NCI-H2029 (cell line): ENCODE measurements at places on chromosomes 5 and 9.

GRCh38 chr9:33506626-33507370 lies 17.3 kb upstream of the ANKRD18B start:
- no peak for DNase-seq

DNA sequence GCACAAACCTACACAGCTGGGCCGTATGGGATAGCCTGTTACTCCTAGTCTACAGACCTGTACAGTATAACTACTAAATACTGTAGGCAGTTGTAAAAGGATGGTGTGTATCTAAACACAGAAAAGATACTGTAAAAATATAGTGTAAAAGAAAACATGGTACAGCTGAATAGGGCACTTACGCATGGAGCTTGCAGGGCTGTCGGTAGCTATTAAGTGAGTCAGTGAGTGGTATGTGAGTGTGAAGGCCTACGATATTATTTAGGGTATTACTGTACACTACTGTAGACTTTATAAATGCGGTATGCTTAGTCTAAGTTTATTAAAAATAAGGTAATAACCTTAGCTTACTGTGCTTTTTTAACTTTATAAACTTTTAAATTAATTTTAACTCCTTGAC lies 1.2 kb downstream of the ZCCHC9 start:
- no peak for DNase-seq

- DNase-seq, result no peak
Measured at GRCh38 chr9:129343424-129344375, 165.6 kb upstream of the IER5L start.

GRCh38 chr9:76245518-76245917 lies 148.7 kb downstream of the RFK start:
- DNase-seq, result no peak

- DNase-seq, result no peak
Measured at GRCh38 chr5:173981185-173981761, 7.7 kb upstream of the C5orf47 start.

GRCh38 chr9:134957165-134957944 lies 39.6 kb upstream of the FCN1 start:
- DNase-seq, result no peak

- no peak for DNase-seq
Measured at GRCh38 chr5:178198706-178199105, 5.6 kb upstream of the HNRNPAB start.

DNA sequence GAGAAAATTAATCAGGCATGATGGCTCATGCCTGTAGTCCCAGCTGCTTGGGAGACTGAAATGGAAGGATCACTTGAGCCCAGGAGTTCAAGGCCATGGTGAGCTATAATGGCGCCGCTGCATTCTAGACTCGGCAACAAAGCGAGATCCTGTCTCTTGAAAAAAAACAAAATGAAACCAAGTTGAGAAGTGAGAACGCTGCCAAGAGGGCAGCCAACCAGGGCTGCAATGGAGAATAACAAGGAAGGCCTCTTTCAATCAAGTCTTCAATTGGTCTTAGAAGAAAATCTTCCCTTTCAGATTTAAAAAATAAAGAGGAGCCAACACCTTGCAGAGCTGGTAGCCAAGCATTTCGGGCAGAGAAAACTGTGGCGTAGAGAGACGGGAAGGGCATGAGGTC lies 14.7 kb downstream of the KIAA1958 start:
- DNase-seq, result no peak

GRCh38 chr5:71887680-71888079 lies 168.6 kb downstream of the CARTPT start:
- peak; percentile 84 for DNase-seq

- no peak for DNase-seq
Measured at GRCh38 chr5:139155333-139155732, 42.8 kb downstream of the SIL1 start.

- DNase-seq, result no peak
Measured at GRCh38 chr9:36063804-36064447, 27.2 kb downstream of the RECK start.

- DNase-seq, result no peak
Measured at GRCh38 chr9:128310461-128310860, 11.8 kb downstream of the TRUB2 start.

DNA sequence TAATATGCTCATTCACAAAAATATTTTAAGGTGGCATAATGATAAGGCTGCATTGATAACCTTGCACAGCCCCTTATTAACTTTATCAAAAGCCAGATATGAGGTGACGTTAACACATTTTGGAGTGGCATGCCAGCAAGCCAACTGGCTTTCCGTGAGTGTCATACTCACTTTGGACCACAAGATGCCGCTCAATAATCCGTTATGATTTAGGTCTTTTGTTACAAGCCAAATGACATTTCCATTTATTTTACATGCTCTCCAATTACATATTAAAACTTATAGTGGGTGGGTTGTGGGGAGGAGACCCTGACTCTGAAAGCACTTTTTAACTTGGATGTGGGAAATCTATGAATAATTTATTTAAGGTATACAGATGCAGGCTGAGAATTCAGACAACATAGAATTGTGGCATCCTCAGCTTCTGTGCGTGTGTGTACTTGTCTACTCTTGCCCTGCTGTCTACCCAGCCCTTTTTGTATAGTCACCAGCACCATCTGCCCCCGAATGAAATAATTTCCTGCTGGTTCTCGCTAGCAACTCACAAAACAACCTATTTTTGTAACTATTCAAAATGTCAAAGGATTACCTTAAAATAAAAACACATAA lies 305.1 kb downstream of the PSAT1 start:
- DNase-seq, result peak; percentile 2

GRCh38 chr5:39542511-39543285 lies 117.9 kb upstream of the DAB2 start:
- no peak for DNase-seq

DNA sequence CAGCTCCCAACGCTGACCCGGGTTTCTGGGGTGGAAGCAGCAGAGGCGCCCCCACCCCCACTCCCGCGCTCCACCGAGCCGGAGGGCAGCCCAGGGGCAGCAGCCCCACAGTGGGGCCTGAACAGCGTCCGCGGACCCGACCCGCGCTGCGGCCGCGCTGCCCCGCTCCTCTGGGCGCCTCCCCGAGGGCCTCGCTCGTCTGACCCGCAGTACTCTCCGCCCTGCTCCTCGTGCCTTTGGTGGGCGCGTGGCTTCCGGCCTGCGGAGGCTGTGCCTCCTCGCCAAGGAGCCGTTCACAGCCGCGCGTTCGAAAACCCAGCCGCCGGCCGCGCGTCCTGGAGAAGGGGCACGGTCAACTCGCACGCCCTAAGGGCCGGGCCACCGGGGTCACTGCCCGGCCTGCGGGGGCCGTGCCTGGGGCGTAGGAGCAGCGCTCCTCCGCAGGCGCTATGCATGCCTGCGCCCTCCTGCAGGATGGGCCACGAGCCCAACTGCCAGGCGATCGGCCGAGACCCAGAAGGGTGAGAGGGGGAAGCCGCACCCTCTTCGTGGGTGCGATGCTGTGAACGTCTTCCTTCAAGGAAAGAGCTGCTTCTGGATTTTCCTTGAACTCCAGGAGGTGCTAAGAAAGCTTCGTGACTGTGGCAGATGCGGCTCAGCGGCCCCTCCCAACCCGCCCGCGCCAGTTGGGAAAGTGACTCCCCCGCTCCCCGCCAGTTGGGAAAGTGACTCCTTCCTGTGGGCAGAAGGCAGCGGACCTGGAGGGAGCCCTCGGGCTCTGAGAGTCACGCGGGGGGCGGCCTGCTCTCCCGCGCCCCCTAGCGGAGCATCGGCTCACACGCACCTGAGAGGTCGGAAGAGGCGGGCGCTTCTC lies 82.7 kb downstream of the HSD17B3 start:
- peak; percentile 43 for DNase-seq

DNA sequence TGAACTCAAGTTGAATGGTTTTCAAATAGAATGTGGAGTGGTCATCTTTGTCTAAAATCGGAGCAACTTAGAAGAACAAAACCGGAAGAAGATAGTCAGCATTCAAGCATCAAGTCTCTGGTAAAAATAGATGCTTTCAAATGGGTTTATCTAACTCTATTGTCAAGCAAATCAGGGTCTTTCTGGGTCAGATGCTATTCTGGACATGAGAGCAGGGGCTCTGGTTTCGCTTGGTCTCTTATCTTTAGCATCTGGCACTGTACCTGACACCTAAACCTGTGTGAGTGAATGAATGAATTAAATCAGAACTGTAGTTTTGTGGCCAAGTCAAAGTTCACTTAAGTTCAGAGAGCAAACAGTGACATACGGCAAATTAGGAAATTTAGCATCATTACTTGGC lies 173.5 kb downstream of the SLIT3 start:
- DNase-seq, result no peak

- no peak for DNase-seq
Measured at GRCh38 chr5:156527611-156528010, 200.6 kb downstream of the SGCD start.

DNA sequence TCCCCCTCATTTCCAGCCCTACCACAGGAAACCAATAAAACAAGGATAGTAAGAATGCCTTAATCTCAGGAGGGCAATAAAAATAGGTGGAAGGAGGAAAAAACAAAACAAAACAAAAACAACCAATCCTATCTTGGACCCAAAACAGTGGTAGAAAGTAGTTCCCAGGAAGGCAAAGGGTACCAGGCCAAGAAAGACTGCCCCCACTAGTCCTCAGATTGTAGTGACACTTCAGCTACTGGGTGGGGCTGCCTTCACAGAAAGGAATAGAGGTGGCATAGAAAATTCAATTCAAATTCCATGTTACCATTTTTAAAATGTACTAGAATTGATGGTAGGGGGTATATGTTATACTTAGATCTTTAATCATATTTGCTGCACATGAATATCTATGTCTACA lies 59.3 kb downstream of the DPYSL3 start:
- DNase-seq, result no peak

- DNase-seq, result no peak
Measured at GRCh38 chr9:105883847-105884246, 189.5 kb downstream of the TMEM38B start.

GRCh38 chr5:173123416-173123815 lies 20.9 kb upstream of the BNIP1 start:
- DNase-seq, result no peak

- peak; percentile 33 for DNase-seq
Measured at GRCh38 chr5:147223948-147224791, 10.7 kb upstream of the STK32A start.

DNA sequence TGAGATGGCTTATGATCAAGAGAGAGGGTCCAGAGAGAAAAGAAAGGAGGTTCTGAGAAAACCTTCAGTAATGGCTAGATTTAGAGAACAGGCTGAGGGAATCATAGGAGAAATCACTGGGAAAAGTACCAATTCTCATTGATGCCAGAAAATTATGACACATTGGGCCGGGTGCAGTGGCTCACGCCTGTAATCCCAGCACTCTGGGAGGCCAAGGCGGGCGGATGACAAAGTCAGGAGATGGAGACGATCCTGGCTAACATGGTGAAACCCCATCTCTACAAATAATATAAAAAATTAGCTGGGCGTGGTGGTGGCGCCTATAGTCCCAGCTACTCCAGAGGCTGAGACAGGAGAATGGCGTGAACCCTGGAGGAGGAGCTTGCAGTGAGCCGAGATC lies 29.5 kb upstream of the PLIN2 start:
- DNase-seq, result no peak

DNA sequence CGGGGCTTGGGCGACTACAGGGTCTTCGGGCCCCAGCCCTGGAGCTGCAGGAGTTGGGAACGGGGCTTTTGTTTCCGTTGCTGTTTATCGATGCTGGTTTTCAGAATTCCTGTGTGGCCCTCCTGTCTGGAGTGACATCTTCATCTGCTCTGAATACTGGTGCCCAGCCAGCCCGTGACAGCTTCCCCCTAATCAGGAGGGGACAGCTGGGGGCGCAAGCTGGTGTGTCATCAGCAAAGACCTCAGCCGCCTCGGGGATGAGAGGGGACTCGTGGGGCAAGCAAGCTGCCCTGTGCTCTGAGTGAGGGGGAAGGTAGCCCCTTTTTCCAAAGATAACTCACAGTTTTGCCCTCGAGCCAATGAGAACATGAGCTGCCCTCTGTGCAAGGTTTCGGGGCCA lies 110.7 kb downstream of the RXRA start:
- DNase-seq, result no peak

- no peak for DNase-seq
Measured at GRCh38 chr5:38845526-38846378, at the start of gene OSMR. Gene OSMR, plus strand, starts transcription at chr5:38846012. Its CDS starts 23,033 bp downstream, at chr5:38869045.

- no peak for DNase-seq
Measured at GRCh38 chr5:32249668-32250067, 63.1 kb downstream of the MTMR12 start.

- DNase-seq, result peak; percentile 14
Measured at GRCh38 chr5:124922255-124922975, 176.0 kb upstream of the ZNF608 start.

DNA sequence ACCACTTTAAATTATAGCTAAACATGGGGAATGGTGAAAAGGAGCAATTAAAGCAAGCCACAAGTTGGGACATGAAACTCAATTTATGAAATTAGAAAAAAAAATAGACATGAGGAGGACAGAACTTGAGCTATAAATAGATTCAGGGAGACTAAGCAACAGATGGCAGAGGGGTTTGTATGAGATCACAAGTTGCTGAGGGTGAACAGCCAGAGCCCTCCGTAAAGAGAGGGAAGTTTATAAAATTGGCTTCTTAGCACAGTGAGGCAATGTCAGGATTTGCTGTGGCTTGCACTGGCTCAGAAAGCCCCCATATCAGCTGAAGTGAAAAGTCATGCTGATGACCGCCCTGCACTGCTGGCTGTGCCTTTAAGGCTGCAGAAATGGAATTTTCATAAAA lies 443.4 kb upstream of the CD180 start:
- no peak for DNase-seq

GRCh38 chr5:124045412-124045811 lies 533.4 kb downstream of the CSNK1G3 start:
- no peak for DNase-seq

DNA sequence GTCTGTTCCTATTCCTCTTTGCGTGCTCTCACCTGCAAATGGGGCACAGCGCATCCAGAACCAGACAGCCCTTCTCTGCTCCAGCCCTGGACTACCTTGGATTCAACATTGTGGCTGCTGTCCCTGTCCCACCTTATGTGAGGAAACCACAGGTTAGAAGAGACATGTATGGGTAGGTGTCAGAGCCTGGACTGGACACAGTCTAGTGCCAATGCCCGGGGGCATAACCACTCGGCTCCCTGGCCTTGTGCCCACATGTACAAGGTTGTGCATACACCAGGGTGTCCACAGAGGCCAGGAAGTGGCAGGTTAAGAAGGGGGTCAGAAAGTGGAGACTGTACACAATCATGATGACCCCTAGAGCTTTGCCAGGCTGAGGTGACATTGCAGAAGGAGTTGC lies 22.1 kb upstream of the BRD3 start:
- DNase-seq, result no peak

- DNase-seq, result no peak
Measured at GRCh38 chr5:81728301-81728700, 22.6 kb downstream of the SSBP2 start.

DNA sequence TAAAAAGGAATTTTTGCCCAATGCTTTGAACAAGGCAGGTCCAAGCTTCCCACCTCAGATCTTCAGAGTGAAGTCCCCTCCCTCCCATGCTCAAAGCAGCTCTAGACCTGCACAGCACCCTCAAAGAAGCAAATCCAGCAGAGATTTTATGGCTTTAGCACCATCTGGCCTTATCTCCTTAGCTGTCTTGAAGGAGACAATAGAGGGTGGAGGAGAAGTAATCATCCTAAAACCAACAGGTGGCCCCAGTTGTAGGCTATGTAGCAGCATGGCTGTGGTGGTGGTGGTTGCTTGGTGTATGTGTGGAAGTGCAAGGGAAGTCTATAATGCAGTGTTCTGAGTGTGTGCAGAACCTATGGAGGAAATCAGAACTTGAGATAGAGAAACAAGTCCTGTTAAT lies 140.1 kb downstream of the GRIA1 start:
- no peak for DNase-seq

- no peak for DNase-seq
Measured at GRCh38 chr9:37429441-37430285, 7.2 kb downstream of the GRHPR start.
